ENCODE measurements at places on chromosomes 3 and 15.
A peak's percentile ranks its signal among the peaks of the same experiment; 100 is the strongest.

DNA sequence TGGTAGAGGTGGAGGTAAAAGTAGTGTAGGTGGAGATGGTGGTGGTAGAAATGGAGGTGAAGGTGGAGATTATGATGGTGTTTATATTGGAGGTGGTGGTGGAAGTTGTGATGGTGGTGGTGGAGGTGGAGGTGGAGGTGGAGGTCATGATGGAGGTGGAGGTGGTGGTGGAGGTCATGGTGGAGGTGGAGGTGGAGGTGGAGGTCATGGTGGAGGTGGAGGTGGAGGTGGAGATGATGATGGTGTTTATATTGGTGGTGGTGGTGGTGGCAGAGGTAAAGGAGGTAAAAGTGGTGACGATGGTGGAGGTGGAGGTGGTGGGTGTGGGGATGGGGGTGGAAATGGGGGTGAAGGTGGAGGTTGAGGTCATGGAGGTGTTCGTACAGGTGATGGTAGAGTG is 107.8 kb downstream of the ASB7 start:
- DNase-seq = no peak

DNA sequence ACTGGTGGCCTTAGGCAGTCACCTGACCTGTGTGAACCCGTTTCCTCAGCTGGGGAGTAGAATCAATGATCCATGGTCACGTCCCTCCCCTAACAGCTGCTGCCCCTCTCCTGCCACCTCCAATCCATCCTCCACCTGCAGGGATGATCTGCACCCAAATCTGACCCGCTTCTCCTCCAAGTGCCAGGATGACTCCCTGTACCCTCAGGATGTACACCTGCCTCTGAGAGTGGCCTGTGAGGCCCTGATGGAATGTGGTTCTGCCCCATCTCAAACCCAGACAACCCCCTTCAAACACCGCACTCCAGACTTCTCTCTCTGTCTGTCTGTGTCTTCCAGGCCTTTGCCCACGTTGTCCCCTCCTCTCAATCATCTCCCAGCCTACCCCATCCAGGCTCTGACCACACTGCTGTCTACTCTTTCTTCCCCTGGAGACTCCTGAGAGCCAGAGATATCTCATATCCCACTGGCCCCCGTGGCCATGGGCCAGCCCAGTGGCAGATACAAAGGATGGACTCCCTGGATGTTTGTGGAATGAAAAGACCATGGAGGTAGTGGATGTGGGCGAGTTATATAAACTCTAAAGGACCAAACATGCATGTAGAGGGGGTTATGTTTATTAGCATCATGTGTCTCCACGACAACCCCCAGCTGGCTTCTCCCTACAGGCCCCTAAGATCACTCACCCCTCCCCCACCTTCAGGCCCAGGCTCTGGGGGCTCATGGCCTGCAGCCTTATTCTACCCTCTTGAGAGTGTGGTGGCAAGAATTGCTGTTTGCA is 84.9 kb downstream of the SMAD6 start:
- no peak for DNase-seq

- DNase-seq = no peak
Measured at GRCh38 chr3:150762662-150763121, 277 bp downstream of the SIAH2 start.

GRCh38 chr3:161343986-161344385 is 27.3 kb downstream of the SPTSSB start:
- DNase-seq = no peak

DNA sequence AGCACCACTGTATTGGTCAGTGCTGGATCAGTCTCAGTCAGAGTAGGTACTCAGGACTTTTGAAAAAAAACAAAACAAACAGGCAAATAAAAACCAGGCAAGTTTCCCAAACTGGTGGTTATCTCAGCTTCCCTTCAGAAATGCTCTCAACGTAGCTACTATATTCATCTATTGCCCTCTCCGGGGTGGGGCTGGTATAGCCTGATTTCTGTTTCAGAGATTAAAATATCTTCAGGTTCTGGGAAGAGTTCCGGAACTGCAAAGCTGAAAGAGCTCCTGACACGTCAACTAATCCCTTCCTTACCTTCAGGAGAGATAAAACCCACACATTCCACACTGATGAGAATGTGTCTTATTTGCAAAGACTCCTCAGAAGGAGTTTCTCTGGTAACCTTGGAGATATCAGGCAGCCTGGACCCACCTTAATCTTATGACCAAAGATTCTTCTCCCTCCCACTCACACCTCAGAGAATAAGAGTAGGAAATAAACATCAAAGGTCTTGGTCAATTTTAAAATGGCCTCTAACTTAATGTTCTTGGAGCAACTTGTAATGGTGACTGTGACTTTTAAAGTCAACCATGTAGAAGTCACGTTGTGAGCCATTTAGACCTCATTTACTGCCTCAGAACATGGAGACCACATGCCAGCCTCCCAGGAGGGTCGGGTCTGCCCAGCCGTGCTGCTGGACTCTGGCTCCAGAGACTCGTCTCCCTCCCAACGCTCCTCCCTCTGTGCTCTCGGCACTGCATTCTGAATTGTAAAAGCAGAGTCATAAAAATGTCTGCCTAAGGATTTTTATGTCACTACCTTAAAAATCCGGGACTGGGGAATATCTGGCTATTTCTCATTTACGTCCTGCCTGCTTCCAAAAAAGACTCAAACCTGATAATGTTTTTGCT is 53.8 kb downstream of the CDCP1 start:
- no peak for DNase-seq

- DNase-seq = no peak
Measured at GRCh38 chr3:13581485-13582365, 32.8 kb downstream of the FBLN2 start.

DNA sequence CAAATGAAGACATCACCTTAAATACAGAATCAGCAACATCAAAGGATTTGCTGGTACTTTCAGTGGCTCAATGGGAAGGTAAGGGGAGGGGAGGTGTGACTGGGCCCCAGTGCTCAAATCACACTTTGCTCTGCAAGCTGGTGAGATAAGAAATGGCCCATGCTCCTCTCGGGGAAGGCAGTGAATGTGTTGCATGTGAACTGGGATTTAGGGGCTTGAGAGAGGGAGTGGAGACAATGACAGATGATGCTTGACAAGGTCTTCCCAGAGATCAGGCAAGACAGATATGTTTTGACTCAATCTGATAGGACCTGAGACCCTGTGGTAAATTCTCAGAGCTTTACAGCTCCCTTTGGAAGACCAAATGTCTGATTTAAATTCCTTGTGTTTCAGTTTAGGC is 233.0 kb upstream of the PROK2 start:
- DNase-seq = no peak

DNA sequence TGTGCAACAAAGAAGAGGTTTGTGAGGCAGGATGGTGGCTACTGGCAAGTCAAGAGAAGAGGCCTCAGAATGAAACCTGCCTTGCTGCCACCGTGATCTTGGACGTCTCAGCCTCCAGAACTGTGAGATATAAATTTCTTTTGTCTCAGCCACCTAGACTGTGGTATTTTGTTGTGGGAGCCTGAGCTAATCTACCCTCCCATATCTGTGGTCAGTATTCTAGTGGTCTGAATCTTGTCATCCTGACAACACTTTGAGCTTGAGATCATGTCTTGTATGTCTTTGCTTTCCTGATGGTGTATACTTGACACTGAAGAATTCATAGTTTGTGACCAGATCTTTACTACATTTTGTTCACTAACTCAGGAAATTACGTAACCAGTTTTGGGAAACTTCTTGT is 240.6 kb upstream of the GOLIM4 start:
- DNase-seq = no peak

DNA sequence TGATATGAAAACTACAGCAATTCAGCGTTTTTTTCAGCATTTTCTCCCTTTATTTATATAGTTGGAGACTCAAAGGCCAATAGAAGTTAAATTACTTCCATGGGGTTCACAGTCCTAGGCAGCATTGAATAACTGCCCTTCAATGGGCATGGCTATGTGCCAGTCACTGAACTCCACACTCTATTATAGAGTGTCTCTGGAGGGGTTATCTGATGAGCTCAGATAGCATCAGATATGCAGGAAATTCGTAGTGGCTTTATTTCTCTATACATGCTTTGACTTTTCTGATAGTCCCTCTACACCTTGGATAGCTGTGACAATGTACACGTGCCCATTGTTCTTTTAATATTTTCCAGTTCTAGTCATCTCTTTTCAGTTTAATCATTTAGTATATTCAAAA is 396.9 kb upstream of the CBLB start:
- DNase-seq = no peak

DNA sequence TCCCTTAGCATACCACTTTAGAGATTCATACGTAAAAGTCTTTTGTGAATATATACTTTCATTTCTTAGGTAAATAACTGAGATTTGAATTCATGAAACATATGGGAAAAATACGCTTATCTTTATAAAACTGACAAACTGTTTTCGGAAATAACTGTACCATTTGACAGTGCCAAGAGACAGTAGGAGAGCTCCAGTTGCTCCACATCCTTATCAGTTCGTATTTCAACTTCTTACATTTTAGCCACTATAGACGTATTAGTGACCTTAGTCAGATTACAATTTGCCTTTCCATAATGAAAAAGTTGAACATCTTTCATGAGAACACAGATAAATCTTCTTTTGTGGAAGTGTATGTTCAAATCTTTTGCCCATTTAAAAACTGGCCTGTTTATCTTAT is 133.5 kb downstream of the NR2E3 start:
- no peak for DNase-seq

GRCh38 chr3:30400926-30401325 is 205.5 kb upstream of the TGFBR2 start:
- no peak for DNase-seq

DNA sequence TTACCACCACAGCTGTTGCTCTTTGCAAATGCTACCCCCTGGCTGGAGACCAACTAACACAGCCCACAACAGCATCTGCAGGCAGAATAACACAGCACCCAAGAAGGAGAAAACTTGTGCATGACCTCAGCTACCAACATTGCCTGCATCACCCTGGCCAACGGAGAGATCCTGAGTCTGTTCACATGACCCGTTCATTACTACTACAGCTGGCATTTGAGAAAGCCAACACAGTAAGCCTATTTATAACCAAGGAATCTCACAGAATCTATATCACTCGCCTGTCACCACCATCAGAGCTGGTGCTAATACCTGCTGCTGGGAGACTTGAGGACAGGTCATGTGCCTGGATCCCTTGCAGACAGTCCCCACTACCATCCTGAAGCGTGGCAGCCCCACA is 215.2 kb downstream of the POLQ start:
- no peak for DNase-seq

- DNase-seq = no peak
Measured at GRCh38 chr3:179264449-179264848, 13.5 kb upstream of the KCNMB3 start.

DNA sequence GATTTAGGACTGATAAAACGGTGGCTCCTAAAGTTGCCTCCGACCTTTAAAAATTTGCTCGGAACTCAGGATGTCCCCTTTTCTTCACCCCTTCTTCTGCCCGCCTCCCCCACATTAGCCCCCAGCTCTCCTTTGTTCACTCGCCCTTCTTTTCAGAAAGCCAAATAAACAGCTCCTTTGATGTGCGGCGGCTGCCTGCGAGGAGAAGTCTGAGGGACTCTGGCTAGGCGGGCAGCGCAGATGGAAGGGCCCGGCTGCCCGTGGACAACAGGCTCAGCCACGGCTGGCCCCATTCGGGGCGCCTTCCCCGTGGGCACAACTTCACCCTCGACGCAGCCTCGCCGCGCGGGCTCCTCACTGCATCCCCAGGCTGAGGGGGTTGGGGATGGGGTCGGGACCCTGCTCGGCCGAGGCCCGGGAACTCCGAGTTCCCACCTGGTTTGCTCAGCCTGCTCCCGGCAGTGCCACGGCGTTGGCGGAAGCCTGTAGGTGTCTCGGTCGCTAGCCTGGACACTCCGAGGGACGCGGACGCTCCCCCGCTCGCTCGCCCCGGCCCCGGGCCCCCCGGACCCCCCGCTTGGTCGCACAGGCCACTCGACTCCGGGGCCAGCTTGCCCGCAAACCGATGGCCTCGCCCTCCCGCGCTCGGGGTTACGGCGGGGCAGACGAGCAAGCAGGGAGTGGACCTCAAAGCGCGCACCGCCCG is 897 bp upstream of the TLE3 start:
- peak; percentile 24 for DNase-seq

- DNase-seq = no peak
Measured at GRCh38 chr3:52226229-52226817, 878 bp upstream of the TLR9 start.

DNA sequence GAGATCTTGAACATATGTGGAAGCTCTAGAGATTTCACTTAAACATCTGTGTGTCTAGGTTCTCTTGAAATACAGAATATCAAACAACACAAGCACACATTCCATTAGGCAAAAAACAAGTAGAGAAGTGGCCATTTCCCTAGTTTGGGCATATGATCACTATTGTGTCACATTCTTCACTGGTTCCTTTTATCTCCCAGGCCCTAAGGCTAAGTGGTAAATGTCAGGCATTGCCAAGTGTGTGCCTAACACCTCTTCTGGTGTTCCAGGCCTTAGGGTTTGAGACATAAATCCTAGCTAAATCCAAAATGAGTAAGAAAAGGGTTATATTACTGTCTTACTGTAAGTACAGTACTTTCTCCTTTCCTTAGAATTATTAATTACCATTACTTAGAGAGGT is 880.1 kb downstream of the PDCD6IP start:
- no peak for DNase-seq

GRCh38 chr3:170497207-170498095 is 78.8 kb downstream of the CLDN11 start:
- DNase-seq = no peak

DNA sequence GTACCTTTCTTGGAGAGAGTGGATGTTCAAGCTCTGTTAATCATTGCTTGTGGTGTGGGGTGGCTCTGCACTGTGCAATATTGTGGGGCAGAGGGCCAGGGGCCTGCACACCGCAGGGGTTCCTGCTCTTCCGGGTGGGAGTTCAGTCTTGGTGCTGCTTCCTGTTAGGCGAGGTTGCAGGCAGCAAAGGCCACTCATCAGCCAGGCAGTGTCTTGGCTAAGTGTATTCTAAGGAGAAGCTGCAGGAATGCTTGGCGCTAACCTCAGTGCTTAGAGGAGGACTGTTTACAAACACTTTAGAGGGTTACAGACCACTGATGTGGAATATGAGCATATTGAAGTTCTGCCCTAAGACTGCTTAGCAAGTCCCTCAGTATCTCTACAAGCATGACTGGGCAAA is 81.7 kb downstream of the CEP63 start:
- DNase-seq = no peak

DNA sequence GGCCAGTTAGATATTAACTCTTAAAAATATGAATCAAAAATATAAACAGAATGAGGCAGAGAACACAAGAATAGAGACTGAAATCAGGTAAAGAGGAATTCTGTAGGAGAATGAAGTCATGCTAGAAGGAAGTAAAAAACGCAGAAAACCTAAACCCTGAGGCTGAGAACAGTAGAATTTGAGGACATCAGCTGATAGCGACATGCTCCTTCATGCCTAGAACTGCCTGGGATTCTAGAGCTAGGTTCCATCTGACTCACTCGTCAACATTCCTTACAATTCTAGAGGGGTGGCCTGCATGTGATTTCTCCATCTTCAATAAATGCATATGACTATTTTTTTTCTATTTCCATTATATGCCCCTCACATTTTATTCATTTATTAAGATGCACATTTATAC is 343.0 kb downstream of the ROBO1 start:
- DNase-seq = no peak

Data from activated CD4-positive, alpha-beta T cell treated with anti-CD3 and anti-CD28 coated beads, Interleukin-2, Interleukin-6, amounts not matched to agents 100 ng/mL and 50 ng/mL, durations not matched to agents 16 hours and 8 hours (primary cell).